ENCODE measurements at places on chromosomes 4 and X. TPM values are rescaled to one million over a fixed set of nuclear protein-coding genes. Genes with fewer than 3 reads are reported as not detected.

Gene GAGE12J
- not detected for polyA plus RNA-seq

Gene OCIAD2
- polyA plus RNA-seq: 174 TPM

Gene ETDB
- not detected for polyA plus RNA-seq

- no peak for DNase-seq
Observed at GRCh38 chr4:103091601-103092223, 7.9 kb downstream of the BDH2 start.

- DNase-seq: no peak
Observed at GRCh38 chrX:82734140-82734539, 774.0 kb upstream of the POU3F4 start.

DNA sequence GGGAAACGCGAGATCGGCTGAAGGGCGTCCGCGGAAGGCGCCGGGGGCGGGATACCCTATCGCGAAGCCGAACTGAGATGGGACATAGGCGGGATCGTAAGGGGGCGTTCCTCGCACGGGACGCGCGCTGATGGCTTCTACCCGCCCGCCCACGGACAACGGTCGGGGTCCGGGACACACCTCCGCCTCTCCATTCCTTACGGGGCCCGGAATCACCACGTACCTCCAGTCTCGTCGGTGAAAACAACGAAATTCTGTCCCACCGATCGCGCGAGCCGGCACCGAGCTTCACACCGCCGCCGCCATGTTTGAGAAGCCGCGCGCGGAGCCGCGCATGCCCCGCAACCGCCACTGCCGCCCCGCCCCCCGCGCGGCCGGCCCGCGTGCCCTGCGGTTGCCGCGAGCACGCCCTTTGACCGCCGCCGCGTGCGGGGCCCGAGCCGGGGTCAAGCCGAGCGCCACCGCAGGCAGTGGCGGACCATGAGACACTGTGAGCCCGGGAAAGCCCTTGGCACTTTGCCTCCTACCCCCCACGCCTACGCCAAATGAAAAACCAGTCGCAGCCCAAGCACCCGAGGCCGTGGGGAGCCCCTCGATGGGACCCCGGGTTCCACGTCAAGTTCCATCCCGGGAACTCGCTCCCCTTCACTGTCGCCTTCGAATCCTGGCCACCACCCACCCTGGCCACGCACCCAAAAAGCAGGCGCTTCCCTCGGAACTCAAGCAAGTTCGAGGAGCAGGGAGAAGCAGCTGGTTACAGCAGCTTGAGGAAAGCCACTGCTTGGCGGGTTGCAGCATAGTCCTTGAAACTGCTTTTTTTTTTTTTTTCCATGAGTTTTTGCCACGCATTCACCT is at the start of gene SCML2:
SCML2 (minus strand) TSS at position 320 of the 855 bp plus-strand sequence. CDS start 20,617 bp downstream, outside the sequence.
- DNase-seq: peak; percentile 21

DNA sequence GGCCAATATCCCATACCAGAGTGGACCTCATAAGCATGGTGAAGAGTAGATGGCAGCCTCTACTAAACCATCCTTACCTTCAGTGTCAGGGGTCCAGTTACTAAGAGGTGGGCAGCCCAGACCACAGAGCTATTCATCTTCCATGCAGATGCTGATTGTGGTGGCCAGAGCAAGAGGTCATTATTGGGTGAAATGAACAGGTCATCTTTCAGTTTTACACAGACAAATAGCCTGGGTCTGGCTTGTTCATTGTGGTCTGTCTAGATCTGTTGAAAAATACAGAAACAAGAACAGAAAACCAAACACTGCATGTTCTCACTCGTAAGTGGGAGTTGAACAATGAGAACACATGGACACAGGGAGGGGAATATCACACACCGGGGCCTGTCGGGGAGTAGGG is 71.3 kb downstream of the PAK3 start:
- DNase-seq: no peak

GRCh38 chr4:104915864-104916263 is 230.8 kb upstream of the TET2 start:
- no peak for DNase-seq

GRCh38 chrX:9184211-9184610 is 150.3 kb upstream of the FAM9B start:
- no peak for DNase-seq

DNA sequence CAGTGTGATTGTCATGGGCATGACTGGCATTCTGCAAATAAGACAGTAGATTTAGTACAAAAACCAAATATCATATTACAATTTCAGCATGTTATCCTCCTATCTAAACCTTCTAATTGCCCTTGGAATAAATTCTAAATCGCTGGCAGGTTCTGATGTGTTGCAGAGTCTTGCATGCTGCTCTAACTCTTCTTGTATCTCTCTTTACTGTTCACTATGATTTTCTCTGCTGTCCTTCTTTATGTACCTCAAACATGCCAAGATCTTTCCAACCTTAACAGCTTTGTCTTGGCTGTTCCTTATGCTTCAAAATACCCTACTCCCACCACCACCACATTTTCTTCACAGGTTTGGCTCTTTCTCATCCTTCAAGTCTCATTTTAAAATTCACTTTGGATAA is 43.0 kb upstream of the KCNIP4 start:
- DNase-seq: no peak

DNA sequence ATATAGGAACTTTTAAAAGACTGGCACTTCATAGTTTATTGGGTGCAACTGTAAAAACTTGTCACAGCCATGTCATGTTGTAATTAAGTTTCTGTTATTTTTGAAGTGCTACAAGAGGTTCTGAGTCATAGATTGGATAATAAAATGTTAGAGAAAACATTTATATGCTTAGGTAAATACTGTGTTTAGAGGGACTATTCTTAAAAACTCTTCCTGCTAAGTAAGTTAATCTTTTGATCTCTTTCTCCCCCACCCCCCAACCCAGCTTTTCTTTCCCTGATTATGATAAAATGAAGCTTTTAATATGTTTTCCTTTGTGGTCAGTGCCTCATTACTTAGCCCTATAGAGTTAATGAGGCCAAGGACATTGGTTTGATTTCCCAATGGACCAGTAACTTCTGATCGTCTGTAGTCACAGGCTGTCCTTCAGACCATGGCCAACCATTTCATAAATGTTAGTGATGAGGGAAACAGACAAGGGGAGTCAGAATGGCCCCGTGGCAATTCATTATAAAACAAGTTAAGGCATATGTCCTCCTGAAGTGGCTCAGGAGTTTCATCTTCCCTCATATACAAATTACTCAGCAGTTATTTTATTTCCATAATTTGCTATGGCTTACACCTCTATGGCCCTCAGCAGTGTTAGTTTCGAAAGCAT is 3.9 kb upstream of the PDLIM5 start:
- DNase-seq: no peak

DNA sequence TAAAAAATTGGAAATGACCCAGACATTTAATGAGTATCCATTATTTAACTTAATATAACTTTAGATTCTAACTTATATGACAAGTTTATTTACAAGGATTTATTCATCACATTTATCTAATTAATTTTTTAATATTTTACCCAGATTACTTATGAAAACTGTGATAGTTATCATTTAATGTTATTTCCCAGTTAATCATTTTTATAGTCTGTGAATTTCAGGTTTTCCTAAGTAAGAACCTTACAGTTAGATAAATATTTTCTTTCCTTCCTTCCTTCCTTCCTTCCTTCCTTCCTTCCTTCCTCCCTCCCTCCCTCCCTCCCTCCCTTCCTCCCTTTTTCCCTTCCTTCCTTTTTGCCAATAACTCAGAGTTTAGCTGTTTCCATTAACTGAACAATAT is 14.8 kb upstream of the FHDC1 start:
- no peak for DNase-seq

- no peak for DNase-seq
Observed at GRCh38 chrX:35025820-35026219, 83.2 kb downstream of the FAM47B start.

DNA sequence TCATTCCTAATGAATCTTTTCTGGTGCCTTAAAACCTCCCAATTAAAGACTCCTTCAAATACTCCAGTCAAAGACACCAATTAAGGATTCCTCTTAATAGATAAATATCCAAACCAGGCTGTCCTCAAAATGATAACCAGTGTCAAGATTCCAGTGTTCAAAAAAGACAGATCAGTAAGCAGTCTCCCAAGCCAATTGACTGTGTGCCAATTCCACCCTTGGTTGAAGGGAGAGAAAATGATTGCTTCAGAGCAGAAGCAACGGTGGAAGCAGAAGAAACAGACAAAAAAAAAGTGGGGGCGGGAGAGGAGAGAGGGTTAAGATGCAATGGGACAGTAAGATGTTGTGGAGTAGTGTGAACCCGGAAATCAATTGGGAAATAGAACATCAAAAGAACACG is 216.0 kb upstream of the FTHL17 start:
- no peak for DNase-seq

GRCh38 chr4:634599-634985 is 9.2 kb downstream of the PDE6B start:
- no peak for DNase-seq

- DNase-seq: no peak
Observed at GRCh38 chrX:372856-373640, 13.7 kb downstream of the PPP2R3B start.

- peak; percentile 33 for DNase-seq
Observed at GRCh38 chr4:1793496-1793840, 375 bp downstream of the FGFR3 start.

DNA sequence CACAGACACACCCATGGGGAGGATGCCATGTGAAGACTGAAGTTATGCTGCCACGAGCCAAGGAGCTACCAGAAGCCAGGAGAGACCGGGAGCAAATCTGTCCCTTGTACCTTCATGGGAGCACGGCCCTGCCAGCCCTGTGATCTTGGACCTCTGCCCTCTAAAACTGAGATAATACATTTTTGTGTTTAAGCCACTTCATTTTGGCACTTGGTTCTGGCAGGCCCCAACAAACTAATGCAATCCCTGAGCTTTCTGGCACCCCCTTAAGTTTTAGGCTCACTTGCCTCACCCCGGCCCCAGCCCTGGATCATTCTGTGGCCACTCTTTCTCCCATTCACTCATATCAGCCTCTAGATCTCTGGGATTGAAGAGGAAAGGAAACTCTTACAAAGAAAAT is 35.4 kb downstream of the SEL1L3 start:
- no peak for DNase-seq

DNA sequence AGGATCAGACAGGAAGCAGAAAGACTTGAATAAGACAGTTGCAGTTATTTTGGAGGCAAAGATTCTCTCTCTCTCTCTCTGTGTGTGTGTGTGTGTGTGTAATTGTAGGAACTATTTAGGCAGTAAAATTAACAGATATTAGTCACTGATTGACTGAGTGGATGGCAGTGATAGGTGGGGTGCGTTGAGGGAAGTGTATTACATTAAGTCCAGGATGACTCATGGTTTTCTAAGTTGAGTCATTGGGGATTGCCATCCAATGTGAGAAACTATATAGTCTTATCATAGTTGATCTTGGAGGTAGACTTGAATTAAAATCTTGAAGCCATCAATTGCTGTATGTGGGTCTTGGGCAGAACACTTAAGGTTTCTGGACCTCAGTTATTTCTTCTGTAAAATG is 75.4 kb downstream of the AR start:
- peak; percentile 63 for DNase-seq

GRCh38 chr4:53602390-53602789 is 11.1 kb upstream of the LNX1 start:
- DNase-seq: no peak

DNA sequence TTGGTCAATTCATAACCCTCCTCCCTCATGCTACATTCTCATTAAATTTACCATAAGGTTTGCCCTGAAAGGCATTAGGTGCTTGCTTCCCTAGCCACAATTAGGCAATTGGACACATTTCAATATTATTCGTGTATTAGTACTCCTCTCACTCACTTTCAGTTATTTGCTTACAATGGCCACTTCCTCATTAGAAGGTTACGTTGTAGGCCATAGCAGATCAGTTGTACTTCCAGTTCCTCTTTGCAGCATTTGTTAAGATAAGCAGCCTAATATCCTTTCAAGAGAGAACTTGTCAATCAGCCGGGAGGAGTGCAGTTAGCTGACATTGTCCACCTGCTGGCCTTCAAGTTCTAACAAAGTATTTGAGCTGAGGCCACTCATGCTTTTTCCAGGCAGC is 1017.2 kb downstream of the PCDH7 start:
- no peak for DNase-seq

DNA sequence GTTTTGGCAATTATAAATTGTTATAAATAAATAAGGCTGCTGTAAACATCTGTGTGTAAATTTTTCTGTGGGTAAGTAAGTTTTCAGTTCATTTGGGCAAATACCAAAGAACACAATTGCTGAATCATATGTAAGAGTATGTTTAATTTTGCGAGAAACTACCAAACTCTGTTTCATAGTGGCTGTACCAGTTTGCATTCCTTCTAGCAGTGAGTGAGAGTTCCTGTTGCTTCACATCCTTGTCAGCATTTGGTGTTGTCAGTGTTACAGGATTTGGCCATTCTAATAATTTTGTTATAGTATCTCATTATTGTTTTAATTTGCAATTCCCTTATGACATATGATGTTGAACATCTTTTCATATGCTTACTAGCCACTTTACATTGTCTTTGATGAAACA is 48.4 kb downstream of the ARFIP1 start:
- DNase-seq: no peak

DNA sequence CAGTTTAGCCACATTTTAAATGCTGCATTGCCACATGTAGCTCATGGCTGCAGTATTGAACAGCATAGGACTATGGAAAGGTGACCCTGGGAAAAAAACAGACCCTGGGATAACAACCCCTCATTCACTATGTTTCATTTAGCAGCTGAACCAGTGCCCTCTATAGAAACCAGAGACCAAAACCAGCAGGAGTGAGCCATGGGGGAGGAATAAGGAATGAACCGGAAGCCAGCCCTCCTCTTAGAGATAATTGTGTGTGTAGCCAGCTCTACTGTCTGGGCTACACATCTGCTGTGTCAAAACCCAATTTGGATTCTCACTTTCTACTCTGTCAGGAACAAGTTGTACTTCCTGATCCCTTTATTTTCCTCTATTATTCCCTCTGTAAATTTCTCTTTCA is 158.5 kb upstream of the S100G start:
- DNase-seq: no peak

DNA sequence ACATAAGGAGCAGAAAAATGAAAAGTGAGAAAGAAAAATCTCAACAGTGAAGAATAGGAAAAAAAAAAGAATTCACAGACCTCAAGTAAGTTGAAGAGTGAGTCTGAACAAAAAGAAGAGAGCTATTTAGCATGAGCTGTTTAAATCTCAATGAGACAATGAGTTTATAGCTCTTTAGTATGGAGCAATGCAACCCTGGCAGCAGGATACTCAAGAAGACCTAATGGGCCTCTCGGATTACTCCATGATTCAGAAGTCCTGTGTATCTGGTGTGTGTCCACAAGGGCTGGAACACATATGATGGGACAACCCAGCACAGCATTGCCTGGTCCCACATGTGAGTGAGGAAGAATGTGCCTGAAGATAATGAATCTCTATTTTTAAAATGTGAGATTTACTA is 563.1 kb upstream of the INTU start:
- no peak for DNase-seq

GRCh38 chr4:149933883-149934282 is 118.2 kb upstream of the IQCM start:
- DNase-seq: no peak

DNA sequence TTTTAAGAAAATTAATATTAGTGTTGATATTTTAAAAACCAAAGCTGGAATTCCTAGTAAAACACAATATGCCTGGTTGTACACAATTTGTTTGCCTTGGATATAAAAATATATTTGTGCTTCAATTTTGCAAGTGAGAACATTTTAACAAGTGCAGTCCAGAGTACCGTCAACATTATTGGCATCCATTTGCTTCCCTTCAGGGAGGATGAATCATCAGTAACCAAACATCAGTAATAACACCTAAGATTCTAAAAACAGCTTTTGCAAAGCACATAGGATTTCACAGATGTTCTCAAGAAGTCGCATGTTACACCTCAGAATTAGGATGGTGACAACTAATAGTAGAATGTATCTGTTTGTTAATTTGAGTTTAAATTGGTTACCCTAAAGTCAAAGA is 262.6 kb upstream of the BMP3 start:
- no peak for DNase-seq

All from A549 (cell line).